ENCODE measurements at places on chromosomes 13 and 19.

- no peak for DNase-seq
Measured at GRCh38 chr19:1909761-1910080, 4.5 kb downstream of the ADAT3 start.

DNA sequence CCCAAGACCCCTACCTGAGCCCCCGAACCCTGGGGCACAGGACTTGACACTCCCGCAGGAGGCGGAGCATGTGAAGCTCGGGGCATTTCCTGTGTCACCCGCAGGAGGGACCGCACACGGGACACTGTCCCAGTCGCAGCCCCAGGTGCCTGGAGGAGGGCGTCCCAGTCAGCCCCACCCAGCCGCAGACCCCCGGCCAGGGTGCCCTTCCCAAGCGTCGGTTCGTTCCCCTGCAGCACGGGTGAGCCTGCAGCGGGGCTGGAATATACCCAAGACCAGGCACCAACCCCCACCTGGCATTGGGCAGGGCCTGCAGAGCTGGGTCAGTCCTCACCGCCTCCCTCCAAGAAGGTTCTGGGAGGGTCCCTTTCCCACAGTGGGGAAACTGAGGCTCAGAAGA, 21.6 kb downstream of the TCF3 start:
- DNase-seq: no peak

GRCh38 chr19:48683349-48683748, 10.5 kb upstream of the NTN5 start:
- no peak for DNase-seq

GRCh38 chr19:13119627-13120026, 1.6 kb downstream of the NACC1 start:
- DNase-seq: no peak

DNA sequence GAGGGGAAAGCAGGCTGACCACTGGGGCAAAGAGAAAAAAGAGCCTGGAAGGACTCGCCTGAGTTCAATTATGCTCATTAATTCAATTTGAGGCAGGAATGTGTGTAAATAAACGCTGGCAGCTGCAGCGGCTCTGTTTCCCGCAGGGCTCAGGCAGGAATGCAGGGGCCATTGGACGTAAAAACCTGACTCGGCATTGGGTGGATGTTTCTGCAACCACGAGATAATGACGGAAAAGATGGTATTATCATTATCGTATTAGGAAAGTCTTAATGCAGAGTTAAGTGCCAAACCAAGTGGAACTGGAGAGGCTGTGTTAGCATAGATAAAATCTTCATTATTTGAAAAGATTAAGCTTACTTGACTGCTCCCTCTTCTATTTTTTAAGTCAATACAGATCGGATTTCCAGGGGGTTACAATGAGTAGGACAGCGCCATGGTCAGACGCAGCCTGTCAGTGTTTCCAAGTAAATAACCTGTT, 169.8 kb downstream of the SHISA2 start:
- no peak for DNase-seq

GRCh38 chr19:13804830-13805683, 9.8 kb downstream of the ZSWIM4 start:
- DNase-seq: no peak

- no peak for DNase-seq
Measured at GRCh38 chr13:76245920-76246319, 609.8 kb downstream of the LMO7 start.

DNA sequence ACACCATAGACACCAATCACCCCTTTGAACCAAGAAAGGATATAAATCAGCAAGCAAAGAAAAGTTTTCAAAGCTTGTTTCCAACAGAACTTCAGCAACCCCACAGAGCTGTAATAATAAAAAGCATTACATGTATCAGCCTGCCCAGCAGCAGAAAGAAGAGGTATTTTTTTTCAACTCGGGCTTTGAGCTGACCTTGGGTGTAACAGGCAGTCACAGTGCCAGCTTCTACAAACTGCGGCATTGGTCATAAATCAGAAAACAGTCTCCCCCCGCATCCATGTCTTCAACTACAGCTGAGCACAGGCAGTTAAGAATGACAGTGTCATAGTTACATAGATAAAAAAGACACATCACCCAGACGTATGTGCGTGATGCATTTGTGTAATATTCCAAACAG, 671.0 kb upstream of the SLITRK1 start:
- DNase-seq: no peak

- peak; percentile 26 for DNase-seq
Measured at GRCh38 chr13:31538067-31539042, 201.0 kb upstream of the RXFP2 start.

DNA sequence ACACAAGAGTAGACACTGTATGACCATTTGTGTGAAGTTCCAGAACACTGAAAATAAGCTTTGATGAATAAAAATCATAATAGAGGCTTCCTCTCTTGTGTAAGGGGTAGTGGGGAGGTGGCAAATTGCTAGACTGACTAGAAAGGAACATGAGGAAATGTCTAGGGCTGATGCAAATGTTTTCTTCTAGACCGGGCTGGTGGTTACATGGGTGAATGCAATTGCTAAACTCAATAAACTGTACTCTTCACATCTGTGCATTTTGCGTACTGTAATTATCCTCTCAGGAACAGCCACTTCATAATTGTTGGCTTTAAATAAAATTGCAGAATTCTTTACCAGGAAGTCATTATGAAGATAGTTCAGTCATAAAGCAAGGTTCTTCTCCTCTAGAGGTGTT, 5.2 kb upstream of the KBTBD7 start:
- no peak for DNase-seq

DNA sequence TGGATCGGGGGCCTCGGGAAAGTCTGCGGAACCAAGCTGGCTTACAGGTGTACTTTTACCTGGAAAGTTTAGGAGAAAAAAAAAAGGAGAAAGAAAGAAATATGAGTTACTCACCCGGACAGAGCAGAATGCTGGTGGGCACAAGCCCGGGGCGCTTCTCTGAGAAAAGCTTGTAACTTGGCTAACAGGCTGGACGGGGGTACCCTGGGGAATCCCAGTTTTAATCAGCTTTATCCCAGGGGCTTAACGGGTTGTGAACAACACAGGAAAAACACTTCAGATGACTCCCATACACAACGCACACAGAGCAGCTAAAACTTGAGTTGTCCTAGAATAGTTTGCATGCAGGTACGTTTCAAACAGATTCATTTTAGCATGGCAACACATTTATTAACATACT, 37.3 kb downstream of the KLF2 start:
- no peak for DNase-seq

- no peak for DNase-seq
Measured at GRCh38 chr13:80900561-80900960, 559.6 kb upstream of the SPRY2 start.

- DNase-seq: no peak
Measured at GRCh38 chr13:114296902-114297301, 15.5 kb downstream of the UPF3A start.

GRCh38 chr13:59770451-59770850, 393.3 kb downstream of the DIAPH3 start:
- DNase-seq: no peak

DNA sequence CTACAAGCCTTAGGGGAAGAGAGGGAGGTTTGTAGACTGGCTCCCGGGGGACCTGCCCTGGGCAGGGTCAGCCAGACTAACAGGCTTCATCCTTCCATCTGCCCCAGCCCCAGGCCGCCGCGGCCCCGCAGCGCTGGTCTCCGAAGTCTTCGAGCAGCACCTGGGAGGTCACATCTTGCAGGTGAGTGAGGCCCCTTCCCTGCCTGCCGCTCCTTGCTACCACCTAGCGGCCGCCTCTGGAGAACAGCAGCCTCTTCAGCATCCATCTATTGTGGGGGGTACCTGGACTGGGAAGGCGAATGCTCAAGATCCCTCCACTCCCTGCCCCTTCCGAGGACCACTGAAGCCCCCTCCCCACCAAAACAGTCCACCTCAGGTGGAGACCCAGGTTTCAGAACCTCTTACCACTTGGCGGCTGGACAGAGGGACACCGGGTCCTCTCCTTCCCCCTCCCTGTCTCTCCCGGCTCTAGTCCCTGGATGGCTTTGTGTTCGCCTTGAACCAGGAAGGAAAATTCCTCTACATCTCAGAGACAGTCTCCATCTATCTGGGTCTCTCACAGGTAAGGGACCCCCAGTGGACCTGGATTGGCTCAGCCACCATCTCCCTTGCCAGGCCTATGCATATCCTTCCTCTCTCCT, 12.7 kb downstream of the NPAS1 start:
- no peak for DNase-seq

DNA sequence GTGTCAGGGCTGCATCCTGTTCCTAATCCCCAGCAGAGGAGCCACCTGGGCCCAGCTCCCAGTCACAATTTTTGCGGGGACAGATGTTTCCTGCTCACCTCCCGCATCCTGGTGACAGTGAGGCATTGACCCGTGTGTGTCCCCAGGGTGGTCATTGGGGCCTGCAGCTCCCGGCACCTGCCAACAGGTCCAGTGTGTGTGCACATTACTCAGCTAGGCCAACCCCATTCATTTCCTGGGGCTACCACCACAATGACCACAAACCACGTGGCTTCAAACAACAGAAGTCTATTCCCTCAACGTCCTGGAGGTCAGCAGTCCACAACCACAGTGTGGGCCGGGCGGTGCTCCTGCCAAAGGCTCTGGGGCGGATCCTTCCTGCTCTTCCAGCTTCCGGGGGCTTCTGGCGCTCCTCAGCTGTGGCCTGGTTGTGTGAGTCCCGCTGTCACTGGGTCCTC, 11.9 kb upstream of the F2RL3 start:
- no peak for DNase-seq

- no peak for DNase-seq
Measured at GRCh38 chr19:41159881-41160280, 33.1 kb upstream of the CYP2S1 start.

- no peak for DNase-seq
Measured at GRCh38 chr13:47004540-47004939, 107.7 kb upstream of the HTR2A start.

DNA sequence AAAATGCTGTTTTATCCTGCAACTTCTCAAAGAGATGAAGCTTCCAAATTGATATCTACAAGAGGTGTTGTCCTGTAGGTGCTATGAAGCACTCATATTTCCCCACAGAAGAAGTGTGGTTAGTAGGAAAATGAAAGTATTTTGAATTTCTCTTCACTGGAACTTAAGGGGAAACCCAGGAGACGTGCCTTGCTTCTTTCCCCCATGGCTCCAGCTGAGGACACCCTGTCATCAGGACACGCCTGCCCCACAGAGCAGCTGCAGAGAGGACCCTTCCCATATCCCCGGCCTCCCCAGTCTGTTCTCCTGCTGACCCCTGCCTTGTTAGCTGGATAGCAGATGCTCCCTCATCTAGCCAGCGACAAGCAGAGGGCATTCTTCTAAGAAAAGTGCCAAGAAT, 371.3 kb downstream of the COG6 start:
- no peak for DNase-seq

DNA sequence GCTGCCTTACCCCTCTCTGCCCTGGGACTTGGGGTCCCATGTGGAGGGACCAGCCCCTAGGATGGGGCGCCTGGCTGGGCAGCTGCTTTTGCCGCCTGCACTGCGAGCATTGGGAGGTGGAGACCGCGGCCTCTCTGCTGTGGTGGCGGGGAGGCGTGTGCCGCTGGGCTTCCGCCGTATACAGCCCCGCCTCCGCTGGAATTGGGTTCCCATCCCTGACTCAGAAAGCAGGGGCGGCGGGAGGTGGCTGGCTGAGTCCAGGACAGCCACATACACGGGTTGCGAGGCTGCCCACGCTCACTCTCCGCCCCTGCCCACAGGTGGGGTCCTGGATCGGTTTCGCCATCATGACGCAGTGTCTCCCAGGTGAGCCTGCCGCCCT, 6.6 kb downstream of the NDUFB7 start:
- DNase-seq: no peak

DNA sequence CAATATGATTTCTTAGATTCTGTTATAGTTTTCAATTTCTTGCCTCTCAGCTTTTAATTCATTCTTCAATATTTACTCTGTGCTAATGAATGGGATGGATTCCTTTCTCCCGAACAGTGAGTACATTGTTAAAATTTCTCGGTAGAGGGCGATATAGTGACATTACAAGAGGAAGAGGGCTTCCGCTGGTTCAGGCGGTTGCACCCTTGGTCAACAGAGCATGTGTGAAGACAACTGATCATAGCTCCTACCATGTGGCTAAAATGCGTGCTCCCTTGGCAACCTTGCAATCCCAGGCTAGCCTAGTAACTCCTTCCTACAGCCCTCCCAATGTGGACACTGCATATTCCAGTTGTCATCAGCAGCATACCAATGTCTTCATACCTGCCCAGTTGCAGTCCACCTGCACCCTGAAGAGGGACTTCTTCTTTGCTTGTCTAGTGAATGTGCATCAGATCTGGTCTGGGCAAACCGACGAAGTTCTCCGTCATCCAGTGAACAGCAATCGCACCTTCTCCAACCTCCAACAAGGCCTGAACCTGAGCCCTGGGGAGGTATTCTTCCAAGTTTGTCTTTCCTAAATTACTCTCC, 653.0 kb upstream of the GPC6 start:
- peak; percentile 2 for DNase-seq

GRCh38 chr13:67369895-67370660, 139.9 kb upstream of the PCDH9 start:
- peak; percentile 54 for DNase-seq

DNA sequence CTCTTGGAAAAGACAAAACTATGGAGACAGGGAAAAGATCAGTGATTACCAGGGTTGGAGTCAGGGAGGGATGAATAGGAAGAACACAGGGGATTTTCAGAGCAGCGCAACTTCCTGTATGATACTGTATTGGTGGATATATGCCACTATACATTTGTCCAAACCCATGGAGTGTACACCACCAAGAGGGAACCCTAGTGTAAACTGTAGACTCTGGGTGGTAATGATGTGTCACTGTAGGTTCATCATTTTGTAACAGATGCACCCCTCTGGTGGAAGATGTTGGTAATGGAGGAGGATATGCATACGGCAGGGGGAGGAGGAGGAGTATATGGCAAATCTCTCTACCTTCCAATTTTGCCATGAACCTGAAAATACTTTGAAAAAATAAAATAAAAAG, 68.1 kb downstream of the UFM1 start:
- no peak for DNase-seq

- DNase-seq: peak; percentile 83
Measured at GRCh38 chr19:43784241-43784980, 3.6 kb upstream of the KCNN4 start.

- peak; percentile 79 for DNase-seq
Measured at GRCh38 chr19:8307965-8308866, at the start of gene CD320. CD320 (minus strand) TSS chr19:8308358; CDS start chr19:8308290, 68 bp downstream.

DNA sequence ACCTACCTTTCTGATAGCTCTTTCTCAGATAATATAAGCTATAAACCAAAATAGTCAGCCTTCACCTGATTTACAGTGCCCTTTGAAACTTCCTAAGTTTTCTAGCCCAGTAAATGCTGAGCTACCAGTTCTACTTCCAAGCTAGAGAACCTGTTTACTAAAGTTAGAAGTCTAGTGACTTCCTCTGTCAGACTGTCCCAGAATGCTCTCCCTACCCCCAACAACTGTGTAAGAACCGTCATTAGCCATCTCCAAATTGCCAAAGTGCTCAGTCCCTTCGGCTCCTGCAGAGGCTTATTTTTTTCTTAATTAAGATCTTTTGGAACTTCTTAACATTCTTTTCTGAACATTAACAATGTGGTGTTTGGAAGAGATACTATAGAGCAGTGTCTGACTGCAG, 3.2 kb upstream of the ABCC4 start:
- DNase-seq: no peak
